ENCODE measurements at places on chromosomes 1 and 21. TPM values are rescaled to one million over a fixed set of nuclear protein-coding genes. Genes with fewer than 3 reads are reported as not detected.

- no peak for DNase-seq
Observed at GRCh38 chr1:223732993-223733798, 20.9 kb downstream of the CAPN2 start.

- no peak for DNase-seq
Observed at GRCh38 chr1:29984862-29985605, 738.4 kb downstream of the MATN1 start.

GRCh38 chr1:201842472-201843027, 13.6 kb downstream of the IPO9 start:
- DNase-seq = no peak

DNA sequence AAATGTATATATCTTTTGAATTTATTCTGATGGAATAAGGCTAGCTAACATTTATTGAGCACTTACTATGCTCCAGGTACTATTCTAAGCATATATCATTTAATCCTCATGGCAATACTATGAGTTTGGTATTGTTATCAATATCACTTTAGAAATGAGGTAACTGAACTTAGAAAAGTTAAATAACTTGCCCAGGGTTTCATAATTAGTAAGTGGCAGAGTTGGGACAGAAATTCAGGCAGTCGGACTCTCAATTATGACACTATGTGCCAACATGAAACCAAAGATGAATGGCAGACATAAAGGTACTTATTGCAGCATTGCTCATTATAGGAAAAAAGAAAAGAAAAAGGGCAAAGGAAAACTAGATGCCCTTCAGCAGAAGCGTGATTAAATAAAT, 48.2 kb downstream of the RAB3GAP2 start:
- no peak for DNase-seq

GRCh38 chr1:245205396-245205795, 50.6 kb downstream of the KIF26B start:
- DNase-seq = no peak

- no peak for DNase-seq
Observed at GRCh38 chr1:215484171-215484939, 82.7 kb upstream of the KCTD3 start.

- DNase-seq = no peak
Observed at GRCh38 chr1:60670302-60670701, 412.1 kb upstream of the NFIA start.

DNA sequence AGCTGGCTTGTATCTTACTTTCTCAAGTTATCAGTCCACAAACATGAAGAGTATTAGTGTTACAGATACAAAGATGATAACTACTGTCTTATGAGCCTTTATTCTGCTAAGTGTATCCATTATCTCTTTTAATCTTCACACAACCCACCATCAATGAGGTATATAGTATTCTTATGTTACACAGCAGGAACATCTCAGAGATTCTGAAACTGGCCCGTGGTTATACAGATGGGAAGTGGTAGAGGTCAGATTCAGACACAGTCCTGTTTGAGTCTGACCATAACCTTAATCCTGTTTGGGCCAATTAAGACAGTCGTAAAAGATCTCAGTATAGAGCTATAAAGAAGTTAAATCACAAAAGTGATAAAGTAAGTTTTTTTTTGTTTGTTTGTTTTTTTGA, 5.1 kb upstream of the TMEM269 start:
- no peak for DNase-seq

- DNase-seq = no peak
Observed at GRCh38 chr1:22163564-22163963, 20.7 kb upstream of the WNT4 start.

- DNase-seq = no peak
Observed at GRCh38 chr1:23325393-23325792, 18.7 kb downstream of the HNRNPR start.

DNA sequence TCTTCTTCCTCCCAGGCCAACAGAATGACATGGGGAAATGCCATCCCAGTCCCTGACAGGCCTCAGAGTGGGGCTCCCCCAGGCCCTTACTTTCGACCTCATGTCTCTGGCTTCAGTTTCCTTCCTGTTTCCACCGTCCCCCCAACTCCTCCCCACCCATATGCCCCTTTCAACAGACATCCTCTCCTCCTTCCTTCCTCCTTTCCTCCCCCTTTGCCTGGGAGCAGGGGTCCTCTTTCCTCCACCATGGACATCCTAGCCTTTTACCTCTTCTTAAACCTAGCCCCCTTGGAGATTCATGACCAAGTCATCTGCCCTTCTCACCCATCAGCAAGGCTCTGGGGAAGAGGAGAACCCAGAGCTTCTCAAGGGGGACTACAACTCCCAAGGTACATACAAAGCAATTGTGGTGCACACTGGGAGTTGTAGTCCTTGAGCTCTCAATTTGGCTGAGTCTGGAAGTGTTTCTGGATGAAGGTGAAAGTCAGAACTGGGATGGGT, 4.0 kb downstream of the ZBTB7B start:
- DNase-seq = no peak

DNA sequence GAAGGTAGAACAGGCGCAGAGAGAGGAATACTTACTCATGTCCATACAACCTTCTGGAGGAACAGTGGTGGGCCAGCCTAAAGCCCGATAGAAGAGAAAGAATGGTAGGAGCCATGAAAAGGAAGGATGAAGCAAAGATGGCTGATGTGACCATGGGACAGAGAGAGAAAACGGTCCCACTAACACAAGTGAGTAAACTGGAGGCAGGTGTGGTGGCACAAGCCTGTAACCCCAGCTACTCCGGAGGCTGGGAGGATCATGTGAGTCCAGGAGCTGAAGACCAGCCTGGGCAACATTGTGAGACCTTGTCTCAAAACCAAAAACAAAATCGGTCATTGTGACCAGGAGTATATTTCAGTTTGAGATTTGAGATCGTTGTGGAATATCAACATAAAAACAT, 49.4 kb downstream of the C1orf198 start:
- no peak for DNase-seq

GRCh38 chr1:107993920-107994319, 28.9 kb upstream of the VAV3 start:
- no peak for DNase-seq

DNA sequence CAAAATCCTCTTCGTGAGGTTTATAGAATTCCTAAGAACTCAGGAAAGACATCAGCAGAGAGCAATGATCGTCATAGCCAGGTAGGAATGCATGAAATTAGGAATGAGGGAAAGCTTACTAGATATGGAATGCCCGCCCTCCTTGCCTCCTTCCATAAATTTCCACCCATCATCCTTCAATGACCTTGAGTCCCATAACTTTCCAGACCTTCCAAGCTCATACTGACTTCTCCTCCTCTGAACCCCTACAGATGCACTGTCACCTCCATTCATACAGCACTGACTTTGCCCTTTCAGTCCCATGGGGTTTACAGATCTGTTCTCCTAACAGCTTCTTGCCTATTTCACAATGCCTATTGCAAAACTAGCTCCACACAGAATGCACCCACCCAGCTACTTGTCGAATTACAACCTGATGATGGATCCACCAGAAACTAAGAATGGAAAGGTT, 23.8 kb upstream of the PPP1R15B start:
- no peak for DNase-seq

DNA sequence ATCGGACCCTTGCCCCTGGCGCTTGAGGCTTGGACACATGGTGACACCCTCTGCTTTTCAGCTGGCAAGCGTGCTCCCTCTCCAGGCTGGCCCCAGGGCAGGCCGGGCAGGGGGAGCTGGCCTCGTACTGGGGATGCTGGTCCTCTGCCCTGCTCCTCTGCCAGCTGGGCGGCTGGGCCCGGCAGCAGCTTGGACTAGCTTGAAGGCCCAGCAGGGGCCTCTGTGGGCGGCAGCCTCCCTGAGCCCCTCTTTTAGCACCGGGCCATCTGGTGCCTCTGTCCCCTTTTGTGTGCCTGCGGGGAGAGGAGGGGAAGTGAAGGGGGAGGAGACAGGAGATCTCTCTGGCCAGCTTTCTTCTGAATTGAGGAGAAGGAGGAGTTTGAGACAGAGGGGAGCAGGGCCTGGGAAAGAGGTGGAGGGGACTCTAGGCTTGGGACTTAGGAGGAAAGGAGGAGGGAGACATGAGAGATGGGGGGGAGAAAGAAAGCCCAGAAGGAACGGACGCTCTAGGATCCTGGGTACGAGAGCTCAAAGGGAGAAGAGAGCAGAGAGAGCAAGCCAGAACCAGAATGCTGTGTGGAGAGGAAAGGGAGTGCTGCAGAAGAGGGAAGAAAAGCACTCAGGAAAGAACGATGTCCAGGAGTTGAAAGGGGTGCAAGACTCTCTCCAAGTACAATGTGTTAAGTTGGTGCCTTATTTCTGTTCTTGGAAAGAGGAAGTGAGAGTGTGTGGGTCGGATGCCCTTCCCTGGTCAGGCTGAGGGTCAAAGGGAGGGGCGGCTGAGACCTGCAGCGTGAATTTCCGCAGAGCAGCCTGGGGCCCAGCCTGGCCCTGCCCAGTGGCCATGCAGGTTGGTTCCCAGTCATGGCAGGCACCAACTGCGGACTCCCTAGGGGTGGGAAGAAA, 40.3 kb downstream of the IER5 start:
- DNase-seq = no peak

- DNase-seq = no peak
Observed at GRCh38 chr1:199057322-199057721, 418.5 kb downstream of the PTPRC start.

- no peak for DNase-seq
Observed at GRCh38 chr21:34313116-34313515, 50.7 kb upstream of the KCNE2 start.

DNA sequence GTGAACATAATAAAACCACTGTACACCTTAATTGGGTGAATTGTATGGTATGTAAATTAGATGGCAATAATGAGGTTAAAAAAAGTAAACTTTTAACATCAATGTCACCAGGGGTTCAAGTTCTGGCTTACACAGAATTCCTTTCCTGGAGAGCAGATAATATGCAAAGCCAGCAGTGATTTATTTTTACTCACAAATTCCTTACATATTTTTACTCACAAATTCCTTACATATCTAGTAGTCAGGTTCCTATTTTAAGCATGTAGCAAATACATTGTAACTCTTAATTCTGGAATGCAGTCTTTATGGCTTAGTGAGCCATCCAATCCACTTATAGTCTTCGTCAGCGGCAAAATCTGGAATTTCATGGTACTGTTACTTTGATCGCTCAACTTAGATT, 1.3 kb upstream of the UBE4B start:
- DNase-seq = no peak

DNA sequence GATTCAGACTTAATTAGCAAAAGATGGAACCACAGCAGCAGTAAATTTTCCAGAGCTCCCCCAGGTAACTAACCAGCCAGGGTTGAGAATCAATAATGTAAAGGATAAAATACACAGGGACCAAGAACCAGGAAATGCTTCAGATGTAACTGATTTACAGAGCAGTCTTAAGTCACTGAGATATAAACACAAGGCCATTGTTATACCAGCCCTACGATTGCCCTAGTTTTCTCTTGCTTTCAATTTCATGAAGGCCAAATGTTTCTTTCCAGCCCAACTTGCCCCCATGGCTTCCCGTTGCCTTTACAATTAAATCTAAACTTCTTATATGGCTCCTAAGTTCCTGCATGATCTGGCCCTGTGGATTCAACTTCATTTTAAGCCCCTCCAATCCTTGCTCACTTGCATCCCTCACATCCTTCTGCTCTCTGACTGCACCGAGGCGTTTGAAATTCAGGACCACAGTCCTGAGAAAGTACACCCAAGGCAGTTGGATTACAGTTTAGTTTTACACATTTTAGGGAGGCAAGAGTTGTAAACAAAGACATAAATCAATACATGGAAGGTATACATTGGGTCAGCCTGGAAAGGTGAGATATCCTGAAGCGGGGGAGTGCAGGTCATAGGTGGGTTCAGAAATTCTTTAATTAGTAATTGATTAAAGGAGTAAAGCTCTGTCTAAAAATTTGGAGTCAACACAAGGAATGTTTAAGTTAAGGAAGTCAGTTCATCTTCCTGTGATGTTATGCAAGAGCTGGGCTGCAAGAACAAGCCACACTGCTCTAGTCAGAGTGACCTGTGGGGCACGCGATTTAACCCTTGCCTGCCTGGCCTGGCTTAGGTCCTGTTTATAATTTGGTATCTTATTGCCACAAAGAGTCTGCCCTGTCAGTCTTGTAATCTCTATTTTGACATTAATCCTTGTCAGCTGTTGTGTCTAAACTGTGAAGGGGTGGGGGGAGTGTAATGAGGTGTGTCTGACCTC, 69.9 kb upstream of the COG2 start:
- DNase-seq = no peak

GRCh38 chr1:21490774-21491487, 18.3 kb upstream of the ALPL start:
- peak; percentile 24 for DNase-seq

DNA sequence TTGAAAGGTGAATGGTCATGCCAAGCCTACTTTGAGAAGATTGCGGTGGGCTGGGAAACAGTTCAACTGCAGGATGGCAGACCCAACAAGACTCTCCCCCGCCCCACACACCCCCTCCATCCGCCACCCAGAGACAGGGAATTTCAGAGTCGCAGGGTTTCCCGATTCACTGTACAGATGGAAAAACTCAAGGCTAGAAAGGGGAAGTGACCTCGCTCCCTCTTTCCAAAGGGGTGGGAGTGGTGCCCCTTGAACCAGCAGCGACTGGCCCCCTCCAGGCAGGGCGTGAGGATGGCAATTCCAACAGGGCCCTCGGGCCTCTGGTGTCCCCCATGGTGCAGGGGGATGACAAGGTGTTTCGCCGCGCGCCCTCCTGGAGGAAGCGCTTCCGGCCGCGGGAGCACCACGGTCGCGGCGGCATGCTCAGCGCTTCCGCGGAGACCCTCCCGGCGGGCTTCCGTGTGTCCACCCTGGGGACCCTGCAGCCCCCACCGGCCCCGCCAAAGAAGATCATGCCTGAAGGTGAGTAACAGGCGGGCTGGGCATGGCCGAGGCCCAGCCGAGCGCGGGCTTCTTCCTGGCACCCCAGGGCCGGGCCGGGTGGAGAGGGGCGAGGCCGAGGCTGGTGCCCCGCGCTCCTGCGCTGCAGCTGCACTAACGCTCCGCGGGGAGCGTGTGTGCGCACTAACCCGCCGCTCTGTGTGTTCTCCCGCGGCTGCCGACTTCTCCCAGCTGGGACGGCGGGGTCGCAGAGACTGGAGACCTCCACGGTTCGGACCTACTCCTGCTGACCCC, 10.4 kb downstream of the MYOG start:
- no peak for DNase-seq

GRCh38 chr1:217668351-217668940, 37.3 kb downstream of the SPATA17 start:
- DNase-seq = no peak

Gene CYP2J2
- 0.04 TPM for polyA plus RNA-seq

Gene MYOC
- 0.05 TPM for polyA plus RNA-seq

Gene LRRIQ3
- polyA plus RNA-seq = 0.20 TPM

Gene INSRR
- not detected for polyA plus RNA-seq

Gene OR2C3
- polyA plus RNA-seq = not detected

Gene RNF186
- polyA plus RNA-seq = not detected

Gene ZNF683
- polyA plus RNA-seq = not detected

Gene ANKRD35
- 1.4 TPM for polyA plus RNA-seq

Gene SLC44A3
- 1.1 TPM for polyA plus RNA-seq

Gene USH2A
- under 0.01 TPM for polyA plus RNA-seq

Gene ITSN1
- 56.2 TPM for polyA plus RNA-seq

Gene TOE1
- 19.4 TPM for polyA plus RNA-seq

Gene PLA2G2F
- polyA plus RNA-seq = not detected

Gene RGS1
- not detected for polyA plus RNA-seq
